AG08395 (cell line): ENCODE measurements at places on chromosomes 5 and 9.

- no peak for DNase-seq
Observed at GRCh38 chr9:115209601-115210306, 91.8 kb upstream of the TNC start.

DNA sequence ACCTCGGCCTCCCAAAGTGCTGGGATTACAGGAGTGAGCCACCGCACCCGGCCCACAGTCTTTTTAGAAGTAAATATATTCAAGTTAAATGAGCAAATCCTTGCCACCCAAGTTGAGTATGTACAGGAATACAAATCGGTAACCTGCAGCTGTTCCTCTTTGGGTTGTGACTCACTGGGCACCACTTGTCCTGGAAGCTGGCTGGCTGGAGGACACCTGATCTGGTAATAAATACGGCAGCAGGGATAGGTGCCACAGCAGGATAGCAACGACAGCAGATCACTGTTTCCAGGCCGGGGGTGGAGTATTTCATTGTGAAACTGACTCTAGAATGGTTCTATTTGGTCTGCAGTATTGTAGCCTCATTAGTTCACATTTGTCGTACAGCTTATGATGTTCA is 35.7 kb upstream of the SLC36A2 start:
- DNase-seq, result no peak

DNA sequence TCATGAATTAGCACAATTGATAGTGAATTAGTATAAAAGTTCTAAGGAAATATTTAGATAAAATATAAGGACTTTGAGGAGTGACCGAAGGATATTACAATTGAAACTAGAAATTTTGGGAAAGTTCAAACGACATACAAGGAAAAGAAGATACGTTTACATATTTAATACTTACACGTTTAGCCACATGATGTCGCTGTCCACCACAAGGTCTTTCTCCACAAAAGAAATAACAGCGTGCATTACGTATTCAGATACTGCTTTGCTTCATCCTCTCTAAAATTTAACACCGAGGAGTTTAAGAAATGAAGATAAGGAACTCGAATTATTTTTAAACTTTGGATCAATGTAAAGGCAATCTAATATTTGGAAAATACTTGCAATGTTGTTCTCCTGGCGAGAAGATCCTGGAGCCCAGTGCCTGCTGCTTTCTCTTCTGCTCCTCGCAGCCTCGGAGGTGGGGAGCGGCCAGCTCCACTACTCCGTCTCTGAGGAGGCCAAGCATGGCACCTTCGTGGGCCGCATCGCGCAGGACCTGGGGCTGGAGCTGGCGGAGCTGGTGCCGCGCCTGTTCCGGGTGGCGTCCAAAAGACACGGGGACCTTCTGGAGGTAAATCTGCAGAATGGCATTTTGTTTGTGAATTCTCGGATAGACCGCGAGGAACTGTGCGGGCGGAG is at the start of gene PCDHA3:
Gene PCDHA3, plus strand, starts transcription at position 242 of the 678 bp plus-strand sequence.
- no peak for DNase-seq

DNA sequence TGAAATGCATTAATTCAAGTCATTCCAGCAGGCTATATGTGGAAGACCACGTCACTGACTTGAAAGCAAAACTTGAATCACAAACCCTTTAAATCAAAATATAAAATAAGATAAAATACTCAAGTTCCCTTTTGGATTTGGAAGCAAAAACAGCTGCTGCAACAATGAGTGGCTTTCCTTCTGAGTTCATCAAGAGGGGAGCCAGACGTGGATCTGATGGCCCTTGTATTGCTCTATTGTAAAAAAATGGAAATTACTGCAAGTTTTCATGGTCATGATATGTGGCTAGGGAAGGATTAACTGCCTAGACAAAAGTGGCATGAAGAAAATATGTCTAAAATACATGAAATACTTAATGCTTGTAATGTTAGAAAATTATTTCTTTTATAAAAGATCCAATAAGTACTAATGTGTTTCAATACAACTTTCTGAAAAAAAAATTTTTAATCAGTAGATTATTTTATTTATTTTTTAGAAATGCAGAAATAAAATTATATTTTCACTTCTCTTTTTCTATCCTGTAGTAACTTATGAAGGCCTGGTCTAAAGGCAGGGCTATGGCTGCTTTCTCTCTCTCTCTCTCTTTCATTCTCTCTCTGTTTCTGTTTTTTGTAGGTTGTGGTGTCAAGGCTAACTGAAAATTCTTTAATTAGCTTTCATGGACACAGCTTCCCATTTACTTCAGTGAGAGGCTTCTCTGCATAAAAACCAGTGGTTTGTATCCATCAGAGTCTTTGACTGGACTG is 24.0 kb downstream of the LIX1 start:
- DNase-seq, result no peak

- DNase-seq, result no peak
Observed at GRCh38 chr5:154885439-154885838, 27.0 kb downstream of the CNOT8 start.

GRCh38 chr9:129213551-129213950 is 35.5 kb upstream of the IER5L start:
- no peak for DNase-seq

DNA sequence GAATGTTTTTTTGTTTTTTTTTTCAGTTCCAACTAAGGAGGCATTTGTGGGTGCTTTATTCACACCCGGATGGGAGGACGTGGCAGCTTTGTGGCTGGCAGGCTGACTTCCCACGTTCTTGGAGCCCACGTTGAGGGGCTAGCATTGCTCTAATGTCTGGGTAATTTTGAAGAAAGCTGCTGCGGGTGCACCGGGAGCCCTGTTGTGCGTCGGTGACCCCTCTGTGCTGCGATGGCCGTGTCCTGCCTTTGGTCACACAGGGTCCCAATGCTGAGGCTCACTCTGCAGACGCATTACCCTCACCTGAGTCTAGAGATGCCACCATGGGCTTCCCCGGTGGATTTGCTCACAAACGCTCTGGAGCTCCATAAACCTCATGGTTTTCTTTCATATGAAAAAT is 34.2 kb downstream of the NDUFS6 start:
- DNase-seq, result no peak

GRCh38 chr9:120758544-120758943 is 34.7 kb downstream of the FBXW2 start:
- no peak for DNase-seq

- no peak for DNase-seq
Observed at GRCh38 chr9:72401396-72401795, 36.4 kb upstream of the ZFAND5 start.

GRCh38 chr5:79901631-79902030 is 89.4 kb downstream of the MTX3 start:
- no peak for DNase-seq

- DNase-seq, result peak; percentile 62
Observed at GRCh38 chr5:107968998-107969397, 298.3 kb upstream of the EFNA5 start.

DNA sequence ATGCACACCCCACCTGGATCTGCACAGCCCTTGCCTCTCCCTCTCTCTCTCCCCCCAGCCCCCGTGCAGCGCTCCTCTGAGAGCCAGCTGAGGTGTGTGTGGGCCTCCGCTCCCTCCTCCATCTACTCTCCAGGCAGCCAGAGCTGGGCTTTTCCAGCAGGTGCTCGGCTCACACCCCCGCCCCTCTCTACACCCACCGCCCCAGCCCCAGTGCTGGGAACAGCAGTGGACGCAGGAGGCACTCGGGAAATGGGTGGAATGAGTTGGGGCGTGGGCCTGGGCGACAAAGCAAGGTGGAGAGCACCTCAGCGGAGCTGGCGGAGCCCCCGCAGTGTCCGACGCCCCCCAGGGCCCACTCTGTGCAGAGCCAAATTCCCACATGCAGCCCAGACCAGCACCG is 13.3 kb upstream of the LHX3 start:
- no peak for DNase-seq

DNA sequence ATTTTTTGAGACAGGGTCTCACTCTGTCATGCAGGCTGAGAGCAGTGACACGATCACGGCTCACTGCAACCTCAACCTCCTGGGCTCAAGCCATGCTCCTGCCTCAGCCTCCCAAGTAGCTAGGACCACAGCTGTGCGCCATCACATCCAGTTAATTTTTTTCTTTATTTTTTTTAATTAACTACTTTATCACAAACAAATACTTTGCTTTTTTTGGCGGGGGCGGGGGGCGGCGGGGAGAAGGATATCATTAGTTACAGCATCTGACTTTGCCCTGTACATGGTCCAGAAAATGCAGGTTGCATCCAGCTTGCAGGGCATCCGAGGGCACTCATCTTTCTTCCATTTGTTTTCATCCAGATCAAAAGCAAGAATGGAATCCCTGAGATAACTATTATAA is 201.8 kb upstream of the IER5L start:
- no peak for DNase-seq

GRCh38 chr5:112036206-112036605 is 279.2 kb upstream of the NREP start:
- no peak for DNase-seq

DNA sequence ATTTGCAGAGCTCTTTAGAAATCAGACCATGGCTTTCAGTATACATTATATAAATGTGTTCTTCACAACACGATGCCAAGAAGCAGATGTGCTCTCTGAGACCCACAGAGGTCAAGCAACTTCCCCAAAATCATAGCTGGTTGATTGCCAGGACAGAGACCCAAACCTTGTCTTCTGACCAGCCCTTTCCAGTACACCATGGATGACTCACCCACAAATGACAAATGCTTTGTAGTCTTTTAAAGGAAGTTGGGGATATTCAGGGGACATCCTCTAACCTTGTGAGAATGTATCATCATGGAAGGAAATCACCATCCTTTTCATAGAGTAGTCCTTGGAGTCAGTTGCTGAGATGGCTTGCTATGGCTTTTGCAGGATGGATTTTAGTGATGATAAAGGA is 30.1 kb downstream of the ZNF462 start:
- peak; percentile 50 for DNase-seq

- no peak for DNase-seq
Observed at GRCh38 chr5:160835818-160836528, 16.0 kb downstream of the ATP10B start.

DNA sequence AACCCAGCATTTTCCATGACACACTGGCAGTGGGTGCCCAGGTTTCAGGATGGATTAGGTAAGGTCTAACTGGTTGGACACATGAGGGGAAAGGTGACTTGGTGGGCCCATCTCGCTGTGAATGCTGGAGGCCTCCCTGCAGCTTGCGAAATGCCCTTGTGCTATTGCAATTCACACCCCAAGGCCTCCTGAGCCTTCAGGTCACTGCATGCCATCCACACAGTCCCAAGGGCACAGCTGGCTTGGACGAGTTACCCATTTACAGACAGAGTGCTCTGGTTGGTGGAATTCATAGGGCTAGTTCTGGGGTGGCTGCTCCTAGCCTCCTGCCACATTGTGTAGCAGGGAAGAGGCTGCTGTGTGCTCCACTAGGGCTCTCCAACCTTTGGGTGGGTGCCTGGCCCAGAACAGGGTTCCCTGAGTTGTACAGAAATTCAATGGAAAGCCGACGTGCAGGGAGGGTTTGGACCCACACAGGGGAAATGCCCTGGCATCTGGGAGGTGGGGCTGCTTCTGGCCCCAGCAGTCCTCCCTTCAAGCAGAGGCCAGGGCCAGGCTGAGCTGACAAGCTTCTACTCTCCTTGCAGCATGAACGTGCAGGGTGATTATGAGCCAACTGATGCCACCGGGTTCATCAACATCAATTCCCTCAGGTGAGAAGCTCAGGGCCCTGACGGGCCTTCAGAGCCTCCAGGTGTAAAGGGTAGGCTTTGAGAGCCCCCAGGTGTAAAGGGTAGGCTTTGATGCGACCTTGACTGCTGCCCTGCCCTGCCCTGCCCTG is 54.3 kb downstream of the ASS1 start:
- no peak for DNase-seq

DNA sequence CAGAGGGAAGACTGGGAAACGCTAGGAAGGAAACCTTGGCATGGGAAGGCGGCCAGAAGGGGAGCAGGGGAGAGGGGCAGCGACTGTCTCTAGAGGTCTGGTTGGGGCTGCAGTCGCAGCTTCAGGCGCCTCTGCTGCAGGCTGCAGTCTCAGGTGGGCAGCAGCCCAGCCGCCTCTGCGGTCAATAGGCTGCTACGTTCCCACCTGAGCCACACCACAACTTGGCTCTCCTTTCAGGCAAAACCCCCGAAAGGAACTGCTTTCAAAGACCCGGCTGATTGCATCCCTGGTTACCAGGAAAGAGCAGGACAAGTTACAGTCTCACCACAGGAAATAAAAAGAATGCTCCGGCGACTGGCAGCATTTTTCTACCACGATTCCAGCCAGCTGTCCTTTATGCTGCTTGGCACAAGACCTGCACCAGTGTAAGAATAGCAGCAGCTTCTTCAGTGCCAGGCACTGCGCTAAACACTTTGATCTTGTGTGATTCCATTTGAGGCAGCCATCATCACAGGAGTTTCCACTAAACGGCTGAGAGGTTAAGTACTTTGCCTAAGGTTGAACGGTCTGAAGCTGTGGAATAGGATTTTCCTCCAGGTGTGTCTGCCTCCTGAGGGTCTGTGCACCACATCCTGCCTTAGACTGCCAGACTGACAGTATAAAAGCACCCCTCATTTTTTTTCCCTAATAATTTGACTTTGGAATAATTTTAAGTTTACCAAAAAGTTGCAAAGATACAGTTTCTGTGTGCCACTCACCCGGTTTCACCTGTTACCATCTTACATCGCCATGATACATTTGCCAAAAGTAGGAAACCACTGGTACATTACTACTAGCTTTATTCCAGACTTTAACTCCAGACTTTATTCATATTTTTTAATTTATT is 7.5 kb downstream of the RPS14 start:
- no peak for DNase-seq
